ENCODE measurements at places on chromosomes 2 and 18.
A peak's percentile ranks its signal among the peaks of the same experiment; 100 is the strongest.

- no peak overlapping the region for H3K27ac ChIP-seq
- no peaks in the 10 kb centered on the region for H3K36me3 ChIP-seq
- H3K4me1 ChIP-seq, result peaks cover 12% of the 10 kb centered on the region
- no peak for DNase-seq
- H3K4me3 ChIP-seq, result no peak overlapping the region
Measured at GRCh38 chr18:13448335-13448795, 229.8 kb downstream of the LDLRAD4 start.

- no peak overlapping the region for H3K4me3 ChIP-seq
- no peak overlapping the region for H3K27ac ChIP-seq
- no peaks in the 10 kb centered on the region for H3K27me3 ChIP-seq
- no peak for DNase-seq
- H3K4me1 ChIP-seq, result peaks cover 4% of the 10 kb centered on the region
Measured at GRCh38 chr2:206858687-206859329, 80.5 kb upstream of the CPO start.

DNA sequence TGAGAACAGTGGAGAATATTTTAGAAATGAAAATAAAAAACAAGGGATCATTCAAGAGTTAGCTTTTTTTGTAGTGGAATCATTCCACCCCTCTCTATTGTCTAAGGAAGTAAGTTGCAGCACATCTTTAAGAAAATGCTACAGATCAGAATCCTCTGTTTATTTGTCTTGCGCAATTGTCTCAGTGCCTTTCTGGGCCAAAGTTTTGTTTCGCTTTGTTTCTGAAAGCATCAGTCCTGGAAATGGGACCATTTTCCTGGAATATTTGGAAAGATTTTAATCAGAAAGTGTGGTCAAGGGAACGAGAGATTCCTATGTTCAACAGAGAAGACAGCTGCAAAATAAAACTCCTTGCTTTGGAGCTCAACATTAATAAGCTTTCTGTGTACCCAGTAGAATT, 74.0 kb downstream of the NRXN1 start:
- no peak overlapping the region for H3K27ac ChIP-seq
- no peaks in the 10 kb centered on the region for H3K4me1 ChIP-seq
- H3K4me3 ChIP-seq, result no peak overlapping the region
- H3K36me3 ChIP-seq, result no peaks in the 10 kb centered on the region
- DNase-seq, result no peak

DNA sequence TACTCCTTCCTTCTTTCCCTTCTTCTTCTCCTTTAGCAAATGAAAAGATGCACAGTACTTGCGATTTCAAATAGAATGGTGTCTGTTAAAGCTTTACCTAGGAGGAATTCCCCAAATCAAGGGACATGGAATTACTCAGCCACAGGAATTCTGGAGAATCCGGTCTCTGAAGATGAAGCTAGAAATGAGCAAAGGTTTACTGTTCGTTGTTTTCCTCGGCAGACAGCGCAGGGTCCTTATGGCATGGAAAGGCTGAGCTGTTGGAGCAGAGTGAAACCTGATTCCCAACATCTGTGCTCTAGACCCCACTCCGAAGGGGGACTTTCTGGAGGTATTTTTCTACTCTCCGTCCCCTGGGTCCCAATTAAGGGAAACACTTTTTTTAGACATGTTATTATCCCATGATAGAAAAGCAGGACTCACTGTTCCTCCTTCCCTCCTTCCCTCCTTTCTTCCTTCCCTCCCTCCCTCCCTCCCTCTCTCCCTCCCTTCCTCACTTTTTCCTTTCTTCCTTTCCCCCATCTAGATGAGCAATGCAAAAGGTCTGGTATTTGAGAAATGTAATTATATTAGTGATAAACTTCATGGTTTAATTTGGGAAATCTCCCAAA, 47.1 kb downstream of the CDCA7 start:
- no peaks in the 10 kb centered on the region for H3K36me3 ChIP-seq
- no peaks in the 10 kb centered on the region for H3K4me1 ChIP-seq
- DNase-seq, result no peak
- no peak overlapping the region for H3K4me3 ChIP-seq
- no peaks in the 10 kb centered on the region for H3K27me3 ChIP-seq

GRCh38 chr2:144201868-144202468, 318.0 kb downstream of the ZEB2 start:
- no peaks in the 10 kb centered on the region for H3K27me3 ChIP-seq
- H3K27ac ChIP-seq, result no peak overlapping the region
- no peaks in the 10 kb centered on the region for H3K4me1 ChIP-seq
- H3K4me3 ChIP-seq, result no peak overlapping the region
- H3K36me3 ChIP-seq, result no peaks in the 10 kb centered on the region

- H3K4me1 ChIP-seq, result peaks cover 2% of the 10 kb centered on the region
- no peak for DNase-seq
- no peak overlapping the region for H3K4me3 ChIP-seq
- no peaks in the 10 kb centered on the region for H3K27me3 ChIP-seq
- no peaks in the 10 kb centered on the region for H3K36me3 ChIP-seq
Measured at GRCh38 chr2:29014811-29015421, 33.8 kb downstream of the TOGARAM2 start.

- no peak for DNase-seq
- H3K36me3 ChIP-seq, result no peaks in the 10 kb centered on the region
- H3K27me3 ChIP-seq, result no peaks in the 10 kb centered on the region
- no peaks in the 10 kb centered on the region for H3K4me1 ChIP-seq
- no peak overlapping the region for H3K4me3 ChIP-seq
Measured at GRCh38 chr18:61750840-61751668, 141.8 kb downstream of the RNF152 start.

GRCh38 chr2:136651456-136652010, 113.8 kb upstream of the THSD7B start:
- no peak overlapping the region for H3K27ac ChIP-seq
- DNase-seq, result no peak
- H3K36me3 ChIP-seq, result no peaks in the 10 kb centered on the region

GRCh38 chr2:196836440-196836839, 27.3 kb upstream of the C2orf66 start:
- DNase-seq, result no peak
- H3K4me1 ChIP-seq, result no peaks in the 10 kb centered on the region
- no peaks in the 10 kb centered on the region for H3K36me3 ChIP-seq
- H3K27me3 ChIP-seq, result no peaks in the 10 kb centered on the region

GRCh38 chr18:32507093-32507492, 36.4 kb upstream of the GAREM1 start:
- H3K4me1 ChIP-seq, result no peaks in the 10 kb centered on the region
- H3K4me3 ChIP-seq, result no peak overlapping the region
- no peak overlapping the region for H3K27ac ChIP-seq
- no peaks in the 10 kb centered on the region for H3K27me3 ChIP-seq
- DNase-seq, result no peak
- H3K36me3 ChIP-seq, result no peaks in the 10 kb centered on the region

DNA sequence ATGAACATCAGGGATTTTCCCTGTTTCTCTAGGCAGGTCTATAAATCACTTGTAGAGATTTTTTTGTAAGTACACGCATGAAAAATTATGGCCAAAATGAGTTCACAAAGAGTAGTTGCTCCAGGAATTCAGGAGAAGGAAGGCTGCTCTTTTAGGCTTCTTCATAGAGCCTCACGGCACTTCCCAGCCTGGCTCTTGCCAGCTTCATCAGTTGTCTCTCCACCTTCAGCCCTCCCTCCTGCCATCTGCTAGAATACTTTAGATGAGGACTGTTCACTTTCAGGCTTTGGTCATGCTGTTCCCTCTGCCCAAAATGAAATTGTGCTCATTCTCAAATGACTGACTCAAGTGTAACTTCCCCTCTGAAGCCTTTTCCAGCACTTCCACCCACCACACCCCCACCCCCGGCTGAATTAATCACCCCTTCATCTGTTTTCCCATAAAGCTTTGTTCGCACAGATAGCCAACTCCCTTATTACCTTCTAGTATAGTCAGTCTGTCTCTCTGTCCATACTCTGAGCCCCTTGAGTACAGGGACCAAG, 1.8 kb upstream of the ABCA12 start:
- no peaks in the 10 kb centered on the region for H3K36me3 ChIP-seq
- no peak overlapping the region for H3K27ac ChIP-seq
- H3K4me3 ChIP-seq, result no peak overlapping the region
- no peaks in the 10 kb centered on the region for H3K4me1 ChIP-seq
- no peaks in the 10 kb centered on the region for H3K27me3 ChIP-seq

DNA sequence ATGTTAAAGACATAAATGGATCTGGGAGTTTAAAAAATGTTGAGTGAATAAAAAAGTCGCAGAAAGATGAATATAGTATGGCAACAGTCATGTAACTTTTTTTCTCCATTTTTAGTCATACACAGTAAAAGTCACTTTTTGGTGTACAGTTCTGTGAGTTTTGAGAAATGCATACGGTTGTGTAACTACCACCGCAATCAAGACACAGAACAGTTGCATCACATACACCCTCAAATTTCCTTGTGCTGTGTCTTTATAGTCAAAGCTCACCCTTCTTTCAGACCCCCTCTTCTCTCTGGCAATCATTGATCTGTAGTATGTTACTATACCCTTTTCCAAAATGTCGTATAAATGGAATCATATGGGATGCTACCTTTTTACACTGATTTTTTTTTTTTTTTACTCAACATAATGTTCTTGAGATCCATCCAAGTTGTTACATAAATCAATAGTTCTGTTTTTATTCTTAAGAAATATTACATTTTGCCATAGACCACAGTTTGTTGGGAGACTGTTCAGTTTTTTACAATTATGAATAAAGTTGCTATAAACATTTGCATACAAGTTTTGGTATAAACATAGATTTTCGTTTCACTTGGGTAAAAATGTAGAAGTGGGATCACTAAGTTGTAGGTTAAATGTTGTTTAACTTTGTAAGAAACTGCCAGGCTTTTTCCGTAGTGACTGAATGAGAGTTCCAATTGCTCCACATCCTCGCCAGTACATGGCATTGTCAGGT, 35.4 kb upstream of the AGFG1 start:
- DNase-seq, result no peak
- no peaks in the 10 kb centered on the region for H3K4me1 ChIP-seq
- H3K36me3 ChIP-seq, result no peaks in the 10 kb centered on the region
- no peaks in the 10 kb centered on the region for H3K27me3 ChIP-seq

DNA sequence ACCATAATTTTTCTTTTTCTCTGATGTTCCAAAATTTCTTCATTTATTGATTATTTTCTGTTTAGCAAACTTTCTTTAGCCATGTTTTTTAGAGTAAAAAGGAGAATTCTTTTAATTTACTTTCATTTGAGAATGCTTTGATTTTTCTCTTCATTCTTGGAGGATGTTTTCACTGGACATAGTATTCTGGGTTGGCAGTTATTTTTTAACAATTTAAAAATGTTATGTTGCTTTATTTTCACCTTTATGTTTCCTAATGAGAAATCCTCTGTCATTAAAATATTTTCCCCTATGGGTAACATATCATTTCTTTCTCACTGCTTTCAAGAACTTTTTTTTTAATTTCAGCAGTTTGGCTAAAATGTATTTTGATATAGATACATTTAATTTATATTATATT, 631.4 kb upstream of the CDH2 start:
- no peaks in the 10 kb centered on the region for H3K27me3 ChIP-seq
- H3K36me3 ChIP-seq, result no peaks in the 10 kb centered on the region
- no peak for DNase-seq

DNA sequence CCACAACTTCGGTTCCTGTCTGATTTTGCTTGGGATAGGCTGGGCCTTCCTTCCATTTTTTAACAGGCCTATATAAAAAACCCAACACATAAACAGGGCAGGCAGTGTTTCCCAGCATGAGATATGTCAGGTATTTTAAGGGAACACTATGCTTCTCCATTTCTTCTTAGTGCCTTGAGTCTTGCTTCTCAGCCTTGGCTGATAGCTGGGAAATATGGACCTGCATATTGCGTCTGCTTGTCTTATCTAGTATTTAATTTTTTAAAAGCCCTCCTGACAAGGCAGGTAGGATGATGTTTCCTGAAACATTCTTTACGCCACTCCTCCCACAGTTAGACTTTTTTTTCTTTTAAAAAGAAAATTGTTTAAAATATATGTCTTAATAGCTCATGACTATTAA, 45.5 kb upstream of the NABP1 start:
- H3K27me3 ChIP-seq, result no peaks in the 10 kb centered on the region
- H3K4me1 ChIP-seq, result no peaks in the 10 kb centered on the region
- no peak overlapping the region for H3K27ac ChIP-seq
- no peak for DNase-seq
- H3K4me3 ChIP-seq, result no peak overlapping the region

DNA sequence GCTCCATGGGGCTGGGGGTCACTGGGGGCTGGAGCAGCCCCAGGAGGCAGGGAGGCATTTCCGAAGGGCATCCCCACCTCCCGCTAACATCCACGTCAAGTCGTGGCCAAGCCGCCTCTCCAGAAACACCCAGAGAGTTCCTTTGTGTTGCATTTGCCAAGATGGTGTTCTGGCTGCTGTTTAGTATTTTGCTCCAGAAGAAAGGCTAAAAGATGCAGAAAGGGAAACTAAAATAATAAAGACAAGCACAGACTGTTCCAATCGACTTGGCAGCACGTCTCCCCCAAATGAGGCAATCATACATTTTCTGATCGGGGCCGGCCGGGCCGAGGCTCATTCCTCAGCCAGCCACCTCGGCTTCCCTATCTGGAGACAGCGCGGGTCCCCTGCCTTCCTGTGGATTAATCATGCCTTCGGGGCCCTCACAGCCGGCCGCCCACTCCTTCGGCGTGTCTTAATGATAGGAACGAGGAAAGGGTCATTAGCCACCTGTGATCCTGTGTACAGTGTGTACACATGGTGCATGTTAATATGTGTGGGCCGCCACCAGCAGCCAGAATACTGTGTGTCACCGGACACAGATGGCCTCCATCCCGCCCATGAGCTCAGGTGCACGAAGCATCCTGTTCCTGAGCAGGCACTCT, 169.2 kb downstream of the KLHL29 start:
- peaks cover 1% of the 10 kb centered on the region for H3K4me1 ChIP-seq
- DNase-seq, result no peak
- no peaks in the 10 kb centered on the region for H3K36me3 ChIP-seq
- H3K27ac ChIP-seq, result no peak overlapping the region
- no peak overlapping the region for H3K4me3 ChIP-seq

DNA sequence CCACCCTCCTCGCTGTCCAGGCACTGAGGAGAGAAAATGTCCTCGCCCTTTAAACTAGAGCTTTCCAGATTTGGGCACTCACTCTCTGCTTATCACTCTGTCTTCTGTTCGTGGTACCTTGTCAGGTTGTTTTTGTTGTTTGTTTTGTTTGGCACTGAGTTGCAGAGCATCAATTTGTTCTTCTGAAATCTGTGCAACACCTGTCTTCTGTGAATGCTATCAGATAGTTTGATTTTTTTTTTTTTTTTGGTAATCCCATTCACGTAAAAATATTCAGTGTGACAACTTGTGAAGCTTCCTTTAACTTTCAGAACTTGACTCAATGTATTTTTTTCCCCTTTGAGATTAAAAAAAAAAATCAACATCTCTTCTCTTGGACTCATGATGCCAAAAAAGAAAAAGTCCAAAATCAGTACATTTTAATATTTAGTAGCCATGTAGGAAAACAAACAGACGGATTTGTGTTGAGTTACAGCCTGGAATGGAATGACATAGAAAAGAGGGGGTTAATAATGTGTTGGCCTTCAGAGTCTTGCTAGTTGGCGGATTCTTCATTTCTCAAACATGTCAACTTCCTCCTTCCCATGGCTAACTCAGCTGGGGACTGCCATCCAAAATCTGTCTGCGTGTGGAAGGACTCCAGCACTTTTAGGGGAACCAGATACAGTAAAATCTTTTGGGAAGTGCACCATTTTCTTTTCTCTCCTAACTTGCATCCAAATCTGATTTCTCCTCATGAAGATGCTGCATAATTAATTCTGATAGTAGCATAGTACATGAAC, 1.6 kb downstream of the TMEM178A start:
- no peak for DNase-seq
- H3K27me3 ChIP-seq, result no peaks in the 10 kb centered on the region
- no peaks in the 10 kb centered on the region for H3K36me3 ChIP-seq
- H3K4me1 ChIP-seq, result no peaks in the 10 kb centered on the region

- H3K36me3 ChIP-seq, result no peaks in the 10 kb centered on the region
- no peak overlapping the region for H3K27ac ChIP-seq
- peak; percentile 57 for DNase-seq
- 0 out of 2 replicates have a peak, but pooled peaks cover 4% of the 10 kb centered on the region for H3K4me1 ChIP-seq
Measured at GRCh38 chr2:70946832-70947442, 11.2 kb downstream of the ATP6V1B1 start.
